ENCODE measurements at places on chromosomes 1 and 21.

GRCh38 chr1:15311122-15311822 is 64.2 kb downstream of the FHAD1 start:
- no peak for ATAC-seq

DNA sequence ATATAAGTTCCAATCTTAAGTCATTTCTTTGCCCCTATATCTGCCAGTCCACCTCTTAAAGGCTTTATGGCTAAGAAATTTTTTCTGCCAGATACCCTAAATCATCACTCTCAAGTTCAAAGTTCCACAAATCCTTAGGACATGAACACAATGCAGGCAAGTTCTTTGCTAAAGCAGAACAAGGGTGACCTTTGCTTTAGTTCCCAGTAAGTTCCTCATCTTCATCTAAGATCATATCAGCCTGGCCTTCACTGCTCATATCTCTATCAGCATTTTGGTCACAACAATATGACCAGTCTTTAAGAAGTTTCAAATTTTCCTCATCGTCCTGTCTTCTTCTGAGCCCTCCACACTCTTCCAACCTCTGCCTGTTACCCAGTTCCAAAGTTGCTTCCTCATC is 402.2 kb upstream of the RUNX1 start:
- ATAC-seq = no peak

DNA sequence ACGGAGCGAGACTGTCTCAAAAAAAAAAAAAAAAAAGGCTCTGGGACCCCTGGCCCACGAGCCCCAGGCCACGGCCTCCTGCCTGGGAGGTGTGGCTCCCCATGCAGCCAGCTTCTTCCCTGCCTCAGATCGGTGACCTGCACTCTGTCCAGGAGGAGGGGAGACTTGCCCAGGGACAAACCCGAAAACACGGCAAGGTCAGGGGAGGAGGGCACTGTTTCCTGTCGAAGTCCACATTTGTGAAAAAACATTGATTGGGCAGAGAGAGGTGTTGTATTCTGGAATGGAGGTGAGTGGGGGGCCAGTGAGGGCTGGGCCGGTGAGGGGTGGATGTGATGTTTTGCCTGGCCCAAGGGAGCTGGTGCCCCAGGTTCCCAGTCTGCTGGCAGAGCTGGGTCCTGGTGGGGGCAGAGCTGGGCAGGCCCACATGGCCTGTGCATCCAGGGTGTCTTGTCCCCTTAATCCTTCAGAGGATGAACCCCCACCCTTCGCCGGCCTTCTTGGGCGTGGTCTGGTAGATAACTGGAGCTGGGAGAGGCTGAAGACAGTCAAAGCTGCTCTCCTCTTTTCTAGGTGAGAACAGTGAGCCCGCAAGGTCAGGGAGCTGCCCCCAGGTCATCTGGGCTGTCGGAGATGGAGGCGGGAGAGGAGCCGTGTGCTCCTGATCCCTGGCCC is 12.4 kb upstream of the FAAP20 start:
- ATAC-seq = no peak

- ATAC-seq = no peak
These were observed 248.3 kb upstream of the NEGR1 start for GRCh38 chr1:72530646-72531045.

DNA sequence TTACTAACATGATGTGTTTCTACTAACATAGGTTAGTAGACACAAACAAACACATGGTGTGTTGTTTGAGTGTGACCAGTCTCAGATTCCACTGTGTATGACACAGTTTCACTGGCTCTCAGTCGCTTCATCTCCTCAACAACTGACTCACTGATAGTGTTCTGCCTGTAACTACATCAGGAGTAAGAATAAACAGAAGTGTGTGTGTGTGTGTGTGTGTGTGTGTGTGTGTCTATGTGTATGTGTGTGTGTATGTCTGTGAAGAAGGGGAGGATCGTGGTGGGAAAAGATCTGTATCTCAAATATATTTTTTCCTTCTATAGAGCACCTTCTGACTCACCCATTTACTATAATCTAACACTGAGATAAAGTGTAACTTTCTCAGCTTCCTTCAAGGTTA is 391.0 kb downstream of the PTPRC start:
- ATAC-seq = peak; percentile 46

- no peak for ATAC-seq
These were observed 217.3 kb downstream of the PTPRU start for GRCh38 chr1:29453502-29454240.

- no peak for ATAC-seq
These were observed 3.9 kb downstream of the PGD start for GRCh38 chr1:10402729-10403274.

GRCh38 chr1:229396585-229397206 is 37.2 kb downstream of the ACTA1 start:
- no peak for ATAC-seq

DNA sequence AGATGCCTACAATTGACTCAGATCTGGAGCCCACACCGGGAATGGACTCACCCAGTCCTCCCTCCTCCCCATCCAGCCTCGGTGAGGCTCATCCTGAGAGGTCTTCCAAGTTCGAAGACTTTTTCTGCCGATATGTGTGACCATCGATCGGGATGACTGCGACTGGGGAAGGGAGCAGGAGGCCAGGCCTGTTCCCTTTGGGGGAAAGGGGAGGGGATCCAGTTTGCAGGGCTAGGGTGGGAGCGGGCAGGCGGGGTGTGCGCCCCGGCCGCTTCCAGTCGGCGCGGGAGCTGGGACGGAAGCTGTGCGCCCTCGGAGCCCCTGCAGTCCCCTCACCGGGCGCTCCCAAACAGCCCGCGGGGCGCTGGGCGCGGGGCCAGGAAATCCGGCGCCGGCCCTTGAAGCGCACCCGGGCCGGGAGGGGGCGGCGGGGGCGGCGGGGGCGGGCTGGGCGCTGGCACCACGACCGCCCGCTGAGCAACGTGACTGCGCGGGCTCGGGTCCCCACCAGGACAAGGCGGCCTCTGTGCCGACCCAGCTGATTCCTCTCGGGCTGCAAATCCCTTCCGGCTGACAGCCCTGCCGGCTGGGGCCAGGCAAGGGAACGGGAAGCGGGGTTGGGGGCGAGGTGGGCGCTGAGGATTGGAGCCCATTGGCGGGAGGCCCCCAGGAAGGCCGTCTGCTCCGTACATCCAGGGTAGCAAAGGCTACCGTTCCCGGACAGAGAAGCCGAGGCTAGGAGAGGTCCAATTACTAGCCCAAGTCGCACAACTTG is 103.9 kb downstream of the EBNA1BP2 start:
- ATAC-seq = peak; percentile 26

DNA sequence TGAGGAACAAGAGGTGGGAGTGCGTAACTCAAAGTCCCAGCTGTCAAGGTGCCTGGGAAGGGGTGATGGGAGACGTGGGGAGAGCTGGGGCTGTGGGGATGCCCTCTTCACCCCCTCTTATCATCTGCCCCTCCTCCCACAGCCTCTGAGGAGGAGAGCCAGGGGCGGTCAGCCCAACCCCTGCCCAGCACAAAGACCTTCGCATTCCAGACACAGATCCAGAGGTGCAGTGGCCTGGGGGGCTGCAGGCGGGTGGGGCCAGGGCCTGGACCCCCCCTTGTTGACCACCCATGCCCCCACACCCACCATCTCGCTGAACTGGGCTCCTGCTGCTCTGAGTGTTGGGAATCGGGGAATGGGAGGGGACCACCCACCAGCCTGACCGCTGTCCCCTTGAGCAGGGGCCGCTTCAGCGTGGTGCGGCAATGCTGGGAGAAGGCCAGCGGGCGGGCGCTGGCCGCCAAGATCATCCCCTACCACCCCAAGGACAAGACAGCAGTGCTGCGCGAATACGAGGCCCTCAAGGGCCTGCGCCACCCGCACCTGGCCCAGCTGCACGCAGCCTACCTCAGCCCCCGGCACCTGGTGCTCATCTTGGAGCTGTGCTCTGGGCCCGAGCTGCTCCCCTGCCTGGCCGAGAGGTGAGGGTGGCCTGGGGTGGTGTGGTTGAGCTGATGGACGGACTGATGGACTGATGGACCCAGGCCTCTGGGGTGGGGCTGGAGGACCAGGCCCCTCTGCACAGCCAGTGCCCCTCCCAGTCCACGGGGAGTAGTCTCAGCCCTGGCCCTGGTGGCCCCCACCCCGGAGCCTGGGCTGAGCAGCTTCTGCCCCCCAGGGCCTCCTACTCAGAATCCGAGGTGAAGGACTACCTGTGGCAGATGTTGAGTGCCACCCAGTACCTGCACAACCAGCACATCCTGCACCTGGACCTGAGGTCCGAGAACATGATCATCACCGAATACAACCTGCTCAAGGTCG is 29.7 kb downstream of the TRIM11 start:
- ATAC-seq = no peak

DNA sequence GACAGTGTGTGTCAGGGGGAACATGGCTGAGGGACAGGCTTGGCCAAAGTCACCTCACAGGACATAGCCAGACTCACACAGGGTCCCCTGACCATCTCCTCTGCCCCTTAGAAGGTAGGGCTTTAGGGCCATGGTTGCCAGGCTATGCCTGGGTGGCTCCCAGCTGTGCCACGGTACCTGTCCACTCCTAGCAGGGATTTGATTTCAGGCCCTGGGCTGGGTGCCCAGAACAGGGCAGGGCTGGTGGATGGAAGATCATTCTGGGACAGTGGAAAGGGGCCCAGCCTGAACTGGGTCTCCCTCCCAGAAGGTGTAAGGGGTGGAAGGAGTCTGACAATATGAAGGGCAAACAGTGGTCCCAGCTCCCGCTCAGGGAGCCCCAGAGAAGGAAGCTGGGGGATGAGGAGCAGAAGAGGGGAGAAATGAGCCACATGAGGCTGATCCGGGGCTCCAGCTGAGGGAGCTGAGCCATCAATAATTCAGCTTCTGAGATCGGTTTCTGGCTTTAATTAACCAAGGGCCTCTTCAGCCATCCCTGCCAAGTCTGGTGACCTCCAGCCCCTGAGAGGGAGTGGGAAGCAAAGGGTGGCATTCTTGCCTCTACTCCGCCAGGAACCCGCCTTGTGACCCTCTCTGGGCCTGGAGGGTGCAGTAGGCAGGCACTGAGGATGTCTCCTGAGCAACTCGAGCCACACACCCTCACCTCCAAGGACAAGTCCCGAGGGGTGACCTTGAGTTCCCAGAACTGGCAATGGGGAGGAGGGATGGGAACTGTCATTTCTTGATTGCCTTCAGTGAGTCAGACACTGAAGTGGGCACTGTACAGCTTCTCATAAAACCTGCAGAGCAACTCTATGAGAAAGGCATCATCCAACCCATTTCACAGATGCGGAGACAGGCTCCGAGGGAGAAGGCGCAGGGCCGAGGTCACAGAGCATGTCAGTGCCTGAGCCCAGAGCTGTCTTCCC is 2.1 kb downstream of the CD164L2 start:
- no peak for ATAC-seq

DNA sequence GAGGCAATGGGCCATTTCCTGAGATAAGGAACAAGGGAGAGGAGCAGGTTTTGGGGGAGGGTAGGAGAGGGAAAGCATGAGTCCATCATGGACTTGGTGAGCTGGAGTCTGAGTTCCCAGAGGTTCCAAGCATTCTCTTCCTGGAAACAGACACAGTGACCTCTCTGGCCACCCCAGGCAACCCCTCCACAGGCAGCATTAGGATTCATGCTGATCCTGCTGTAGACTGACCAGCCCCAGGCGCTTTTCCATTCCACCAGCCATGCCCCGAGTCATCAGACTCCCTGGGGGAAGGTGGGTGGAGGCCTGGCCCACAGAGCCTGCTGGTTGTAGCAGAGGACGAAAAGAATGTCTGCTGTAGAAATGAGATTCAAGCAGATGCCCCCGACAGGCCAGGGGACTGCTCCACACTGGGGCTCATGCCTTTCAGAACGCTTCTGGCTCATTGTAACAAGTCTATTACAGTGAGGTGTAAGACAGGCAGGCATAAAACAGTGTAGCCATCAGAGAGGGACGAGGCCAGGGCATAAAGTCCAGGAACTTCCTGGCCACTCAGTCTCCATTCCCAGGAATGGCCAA is 52.2 kb downstream of the KCND3 start:
- ATAC-seq = no peak
